NCI-H1105 treated with DMSO at 0.1 percent for 48 hours (cell line): ENCODE measurements at places on chromosomes 3 and 15.

DNA sequence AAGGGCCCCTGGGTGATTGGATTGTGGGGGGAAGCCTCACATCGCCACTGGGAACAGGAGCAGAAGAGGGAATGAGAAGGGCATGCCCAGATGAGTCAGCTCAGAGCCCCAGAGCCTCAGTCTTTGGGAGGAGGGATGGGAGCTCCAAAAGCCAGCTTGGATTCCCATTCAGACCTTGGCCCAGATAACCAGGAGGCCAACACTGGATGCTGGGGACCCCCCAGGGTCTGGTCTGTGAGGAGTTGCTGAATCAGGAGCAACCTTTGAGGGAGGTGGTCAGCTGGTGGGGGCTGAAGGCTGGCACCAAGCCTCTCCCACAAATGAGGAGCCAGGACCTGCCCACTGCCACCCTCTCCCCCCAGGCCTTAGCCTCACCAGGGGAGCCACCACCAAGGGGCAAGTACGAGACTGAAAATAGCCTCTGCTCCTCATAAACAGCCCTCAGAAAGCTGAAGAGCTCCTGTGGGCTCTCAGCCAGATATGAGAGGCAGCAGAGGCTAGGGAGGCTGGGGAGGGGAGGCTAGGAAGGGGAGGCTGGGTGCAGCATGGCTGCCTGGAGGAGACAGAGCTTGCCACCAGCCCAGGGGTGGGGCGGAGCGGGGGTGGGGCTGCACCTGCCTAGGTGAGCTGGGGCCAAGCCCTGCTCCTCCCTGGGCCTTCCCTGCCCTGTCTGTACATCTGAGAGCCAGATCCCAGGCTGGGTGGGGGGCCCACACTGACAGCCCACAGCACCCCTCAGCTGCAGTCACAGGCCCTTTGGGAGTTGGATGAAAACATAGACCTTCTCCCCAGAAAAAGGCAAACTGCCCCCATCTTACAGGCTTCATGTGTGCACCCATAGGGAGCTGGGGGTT, 99.8 kb downstream of the SEC22A start:
- no peak for DNase-seq

GRCh38 chr3:175222356-175222755, 363.2 kb downstream of the NAALADL2 start:
- DNase-seq = no peak

GRCh38 chr3:144859161-144859560, 887.5 kb downstream of the DIPK2A start:
- DNase-seq = no peak

GRCh38 chr3:134839422-134839821, 44.4 kb downstream of the EPHB1 start:
- DNase-seq = no peak

- no peak for DNase-seq
Observed at GRCh38 chr3:139312416-139312815, 31.4 kb upstream of the MRPS22 start.

DNA sequence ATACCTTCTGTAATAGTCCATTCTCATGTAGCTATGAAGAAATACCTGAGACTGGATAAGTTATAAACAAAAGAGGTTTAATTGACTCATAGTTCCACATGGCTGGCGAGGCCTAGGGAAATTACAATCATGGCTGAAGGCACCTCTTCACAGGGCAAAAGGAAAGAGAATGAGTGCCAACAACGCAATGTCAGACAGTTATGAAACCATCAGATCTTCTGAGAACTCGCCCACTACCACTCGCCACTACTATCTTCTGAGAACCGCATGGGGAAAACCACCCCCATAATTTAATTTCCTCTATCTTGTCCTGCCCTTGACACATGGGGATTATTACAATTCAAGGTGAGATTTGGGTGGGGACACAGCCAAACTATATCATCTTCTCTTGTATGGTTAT, 406.8 kb upstream of the CBLB start:
- DNase-seq = no peak

DNA sequence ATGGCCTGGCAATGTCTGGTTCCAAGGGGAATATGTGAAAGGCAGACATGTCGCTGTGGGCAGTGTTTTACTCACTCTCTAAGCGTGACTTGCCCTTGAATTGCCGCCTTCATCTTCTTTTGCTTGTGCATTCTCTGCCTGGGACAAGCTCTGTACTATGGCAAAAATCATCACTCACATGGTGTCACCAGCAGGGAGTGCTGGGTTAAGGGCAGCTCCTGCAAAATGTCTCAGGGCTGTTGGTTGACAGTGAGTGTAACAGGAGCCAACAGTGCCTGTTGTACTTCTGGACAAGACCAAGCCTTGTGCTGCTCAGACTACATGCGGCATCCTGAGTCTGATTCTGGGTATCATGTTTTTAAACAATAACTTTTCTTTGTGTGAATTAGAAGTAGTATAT, 45.3 kb upstream of the KY start:
- no peak for DNase-seq

GRCh38 chr3:61913701-61914100, 352.3 kb downstream of the PTPRG start:
- DNase-seq = no peak

DNA sequence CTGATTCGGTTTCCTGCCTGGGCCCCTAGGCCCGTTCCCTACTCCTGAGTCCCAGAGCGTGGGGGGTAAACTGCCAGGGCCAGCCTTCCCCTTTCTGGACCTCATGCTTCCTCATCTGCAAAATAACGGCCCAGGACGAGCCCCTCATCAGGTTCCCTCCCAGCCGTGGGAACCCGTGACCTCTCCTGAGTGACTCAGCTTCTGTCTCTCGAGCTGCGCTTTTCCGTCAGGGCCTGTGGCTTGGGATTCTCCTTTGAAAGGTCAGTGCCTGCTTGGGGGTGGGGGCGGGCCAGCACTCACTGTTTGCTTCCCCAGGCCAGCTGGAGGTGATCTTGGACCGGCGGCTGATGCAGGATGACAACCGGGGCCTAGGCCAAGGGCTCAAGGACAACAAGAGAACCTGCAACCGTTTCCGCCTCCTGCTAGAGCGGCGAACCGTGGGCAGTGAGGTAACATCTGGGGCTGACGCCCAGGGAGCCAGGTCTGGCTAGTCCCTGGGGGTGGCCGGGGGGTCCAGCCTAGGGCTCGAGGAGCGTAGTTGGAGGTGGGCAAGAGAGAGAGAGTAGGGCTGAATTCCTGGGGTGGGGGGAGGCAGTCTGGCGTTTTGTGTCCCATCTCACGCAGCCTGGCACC, 12.8 kb downstream of the MAN2A2 start:
- no peak for DNase-seq

GRCh38 chr3:133973249-133973980, 56.3 kb downstream of the SLCO2A1 start:
- no peak for DNase-seq

DNA sequence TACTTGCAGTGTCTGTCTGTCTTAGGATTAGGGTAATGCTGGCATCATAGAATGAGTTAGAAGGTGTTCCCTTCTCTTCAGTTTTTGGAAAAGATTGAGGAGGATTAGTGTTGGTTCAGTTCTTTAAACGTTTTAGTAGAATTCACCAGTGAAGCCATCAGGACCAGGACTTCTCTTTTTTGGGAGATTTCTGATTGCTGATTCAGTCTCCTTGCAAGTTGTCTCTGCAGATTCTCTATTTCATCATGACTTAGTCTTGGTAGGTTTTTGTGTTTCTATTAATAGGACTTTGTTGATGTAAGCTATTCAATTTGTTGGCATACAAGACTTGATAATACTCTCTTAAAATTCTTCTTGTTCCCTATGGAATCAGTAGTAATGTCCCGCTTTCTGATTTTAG, 48.9 kb downstream of the STT3B start:
- no peak for DNase-seq

GRCh38 chr3:184359610-184360009, 1.8 kb downstream of the CLCN2 start:
- DNase-seq = no peak

- no peak for DNase-seq
Observed at GRCh38 chr15:81323559-81323943, 390 bp downstream of the STARD5 start.

- no peak for DNase-seq
Observed at GRCh38 chr3:46948830-46949671, 27.5 kb downstream of the CCDC12 start.

- no peak for DNase-seq
Observed at GRCh38 chr3:185087419-185087818, 65.4 kb downstream of the C3orf70 start.

- no peak for DNase-seq
Observed at GRCh38 chr15:79031201-79031600, 59.4 kb downstream of the RASGRF1 start.

GRCh38 chr3:150936693-150937092, 31.5 kb upstream of the MINDY4B start:
- no peak for DNase-seq

DNA sequence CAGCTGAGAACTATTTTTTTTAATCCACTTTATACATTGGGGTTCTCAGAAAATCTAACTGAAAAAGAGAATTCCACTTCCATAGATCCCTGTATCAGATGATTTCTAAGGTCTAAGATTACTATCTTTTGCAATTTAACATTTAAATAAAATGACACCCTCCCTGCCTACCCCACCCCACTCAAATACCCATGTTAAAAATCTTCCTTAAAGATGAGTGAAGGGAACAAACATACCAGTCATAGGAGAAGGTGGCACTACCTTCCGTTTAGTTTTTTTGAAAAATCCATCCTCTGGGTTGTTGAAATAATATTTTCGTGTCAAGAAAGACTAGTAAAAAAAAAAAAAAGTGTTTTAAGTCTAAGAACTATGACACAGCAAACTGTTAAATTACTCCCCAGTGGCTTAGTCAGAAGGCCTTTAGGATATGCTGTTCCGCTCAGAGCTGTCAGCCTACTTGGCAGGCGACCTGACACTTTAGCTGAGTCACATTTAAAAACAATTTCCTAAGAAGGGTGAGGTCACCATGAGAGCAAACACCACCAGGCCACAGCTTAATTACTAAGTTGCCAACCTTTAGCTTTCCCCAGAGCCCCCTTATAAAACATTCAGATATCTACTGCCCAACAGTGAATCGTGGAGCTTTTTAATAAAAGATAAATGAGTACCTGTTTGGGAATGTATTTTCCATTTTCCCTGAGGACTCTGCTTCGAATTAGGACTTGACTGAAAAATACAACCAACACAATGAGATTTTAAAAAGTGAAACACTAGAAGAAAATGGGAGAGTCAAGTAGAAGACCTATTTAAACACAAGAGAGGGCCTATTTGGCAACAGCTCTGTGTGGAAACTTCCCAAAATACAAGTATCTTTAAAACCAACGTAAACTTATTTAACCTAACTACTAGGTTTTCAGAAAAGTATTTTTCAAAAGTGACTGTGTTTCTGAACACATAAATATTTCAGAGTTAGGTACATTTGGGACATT, 9.6 kb downstream of the EMC3 start:
- no peak for DNase-seq

DNA sequence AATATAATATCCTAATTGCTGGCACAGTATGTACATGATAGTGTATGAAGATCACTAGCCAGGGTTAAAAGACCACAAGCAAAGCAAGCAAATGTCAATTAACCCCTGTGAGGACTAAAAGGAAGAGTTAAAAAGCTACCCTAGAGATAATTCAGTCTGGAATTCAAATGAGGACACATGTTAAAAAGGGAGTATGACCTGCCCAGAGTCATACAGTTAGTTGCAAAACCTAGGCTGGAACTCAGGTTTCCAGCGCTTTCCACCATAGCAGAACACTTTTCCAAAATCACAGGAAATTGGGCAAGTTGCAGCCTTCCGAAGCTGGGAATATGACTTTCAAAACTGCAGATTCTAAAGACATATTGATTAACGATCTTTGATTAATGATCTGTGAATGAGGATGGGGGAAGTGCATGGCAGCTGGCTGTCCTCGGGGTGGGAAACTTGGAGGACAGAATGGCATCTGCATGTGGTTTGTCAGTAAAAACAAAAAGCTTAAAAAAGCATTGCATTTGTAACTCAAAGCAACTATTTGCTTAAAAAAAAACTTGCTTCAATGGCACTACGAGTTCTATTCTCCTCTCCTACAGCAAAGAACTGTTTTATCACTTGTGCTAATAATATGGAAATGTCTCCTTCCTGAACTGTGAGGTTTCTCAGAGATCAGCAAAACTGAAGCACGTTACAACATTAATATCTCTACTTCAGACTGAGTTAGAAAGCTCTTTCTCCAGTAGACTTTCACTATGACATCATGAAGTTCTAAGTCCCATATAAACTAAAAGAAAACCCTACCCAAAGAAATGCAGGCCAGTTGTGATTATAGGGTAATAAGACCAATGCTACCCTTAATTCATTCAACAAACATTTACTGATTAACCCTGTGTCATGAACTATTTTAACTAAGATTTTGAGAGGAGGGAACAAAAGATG, 46.2 kb downstream of the IGSF11 start:
- DNase-seq = no peak

GRCh38 chr15:59186501-59186900, 20.1 kb upstream of the LDHAL6B start:
- DNase-seq = no peak

DNA sequence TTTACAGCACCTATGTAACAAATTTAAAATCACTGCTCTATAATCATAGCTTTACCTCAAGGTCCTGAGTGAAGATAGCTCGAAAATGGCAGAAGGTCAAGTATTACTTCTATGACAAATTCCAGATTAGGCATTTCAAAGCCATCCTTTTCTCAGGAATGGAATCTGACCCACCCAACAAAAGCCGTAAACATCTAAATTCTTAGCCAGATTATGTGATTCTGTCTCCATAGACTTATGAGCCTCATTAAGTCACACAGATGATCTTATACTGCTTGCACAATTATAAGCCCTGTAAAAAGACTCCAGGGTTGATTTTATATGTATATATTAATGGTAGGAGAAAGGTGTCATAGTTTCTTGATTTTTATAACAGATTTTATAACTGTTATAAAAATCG, 56.9 kb downstream of the CEP152 start:
- no peak for DNase-seq

GRCh38 chr3:84963137-84963536, 4.3 kb downstream of the CADM2 start:
- DNase-seq = no peak

- no peak for DNase-seq
Observed at GRCh38 chr3:150005243-150006112, 34.8 kb upstream of the PFN2 start.

GRCh38 chr3:43346978-43347749, 60.8 kb downstream of the SNRK start:
- DNase-seq = no peak

GRCh38 chr15:73030122-73030679, 22.1 kb upstream of the NEO1 start:
- DNase-seq = peak; percentile 2

- no peak for DNase-seq
Observed at GRCh38 chr3:114855839-114856238, 291.2 kb downstream of the ZBTB20 start.

GRCh38 chr15:56992725-56993124, 74.3 kb downstream of the TCF12 start:
- DNase-seq = no peak

DNA sequence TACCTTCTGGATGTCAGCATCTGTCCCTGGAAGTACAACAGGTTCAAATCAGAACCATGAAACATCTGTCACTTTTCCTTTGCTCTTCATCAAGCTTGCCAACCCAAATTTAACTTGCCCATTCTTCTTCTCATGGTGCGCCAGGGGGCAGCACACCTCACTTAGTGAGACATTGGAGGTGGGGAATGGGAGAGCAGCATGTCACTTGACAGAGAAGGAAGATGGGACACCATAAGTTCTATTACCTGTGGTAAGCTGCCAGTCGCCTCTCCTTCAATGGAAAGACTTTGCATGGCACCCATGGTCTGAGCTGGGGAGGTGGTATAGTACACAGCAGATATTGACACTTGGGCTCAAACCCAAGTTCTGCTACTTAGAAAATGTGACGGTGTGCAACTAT, 2.9 kb downstream of the SCN5A start:
- DNase-seq = no peak

GRCh38 chr3:21508246-21508645, 242.8 kb downstream of the ZNF385D start:
- no peak for DNase-seq
